ENCODE measurements at places on chromosomes 16 and 17. TPM values are rescaled to one million over a fixed set of nuclear protein-coding genes. Genes with fewer than 3 reads are reported as not detected.

Gene PTX4
- total RNA-seq = not detected

Gene ARL6IP1
- 117 TPM for total RNA-seq

Gene SMTNL2
- 1.2 TPM for total RNA-seq

Gene VMO1
- total RNA-seq = not detected

Gene SERPINF2
- total RNA-seq = 9.6 TPM

Gene ZDHHC1
- 5.9 TPM for total RNA-seq
